ENCODE measurements at places on chromosomes 11 and 22.
A peak's percentile ranks its signal among the peaks of the same experiment; 100 is the strongest.

GRCh38 chr11:450809-451451 lies 851 bp downstream of the PTDSS2 start:
- DNase-seq, result peak; percentile 66

DNA sequence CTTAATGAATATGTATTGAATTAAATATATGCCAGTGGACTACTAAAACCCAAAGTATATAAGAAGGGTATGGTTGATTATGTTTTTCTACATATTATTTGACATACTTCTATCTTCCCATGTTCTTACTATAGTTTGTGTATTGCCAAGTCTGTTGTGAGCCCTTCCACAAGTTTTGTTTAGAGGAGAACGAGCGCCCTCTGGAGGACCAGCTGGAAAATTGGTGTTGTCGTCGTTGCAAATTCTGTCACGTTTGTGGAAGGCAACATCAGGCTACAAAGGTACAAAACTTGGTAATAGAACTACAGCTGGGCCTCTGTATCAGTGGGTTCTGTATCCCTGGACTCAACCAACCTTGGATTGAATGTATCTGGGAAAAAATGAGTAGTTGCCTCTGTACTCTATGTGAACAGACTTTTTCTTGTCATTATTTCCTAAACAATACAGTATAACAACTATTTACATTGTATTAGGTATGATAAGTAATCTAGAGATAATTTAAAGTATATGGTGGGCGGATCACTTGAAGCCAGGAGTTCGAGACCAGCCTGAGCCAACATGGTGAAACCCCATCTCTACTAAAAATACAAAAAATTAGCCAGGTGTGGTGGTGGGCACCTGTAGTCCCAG lies 38.7 kb upstream of the TTC36 start:
- peak; percentile 59 for DNase-seq

DNA sequence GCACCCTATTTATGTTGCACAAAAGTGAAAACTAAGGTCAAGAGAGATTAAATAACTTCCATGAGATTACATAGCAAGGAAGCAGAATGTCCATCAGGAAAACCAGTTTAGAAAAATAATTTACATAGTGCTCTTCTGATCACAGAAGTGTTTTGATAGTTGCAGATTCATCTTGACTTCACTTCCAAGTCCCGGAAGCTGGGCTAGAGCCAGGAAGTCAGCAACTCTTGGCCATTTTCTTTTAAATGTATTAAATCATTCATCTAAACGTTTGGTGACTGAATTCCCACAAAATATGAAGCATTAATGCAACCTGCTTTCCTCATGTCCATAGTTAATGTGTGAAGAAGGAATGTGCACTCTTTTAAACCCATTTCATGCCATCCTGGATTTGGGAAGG lies 29.7 kb downstream of the APLP2 start:
- no peak for DNase-seq

- DNase-seq, result no peak
Observed at GRCh38 chr11:76317296-76317695, 63.6 kb downstream of the THAP12 start.

DNA sequence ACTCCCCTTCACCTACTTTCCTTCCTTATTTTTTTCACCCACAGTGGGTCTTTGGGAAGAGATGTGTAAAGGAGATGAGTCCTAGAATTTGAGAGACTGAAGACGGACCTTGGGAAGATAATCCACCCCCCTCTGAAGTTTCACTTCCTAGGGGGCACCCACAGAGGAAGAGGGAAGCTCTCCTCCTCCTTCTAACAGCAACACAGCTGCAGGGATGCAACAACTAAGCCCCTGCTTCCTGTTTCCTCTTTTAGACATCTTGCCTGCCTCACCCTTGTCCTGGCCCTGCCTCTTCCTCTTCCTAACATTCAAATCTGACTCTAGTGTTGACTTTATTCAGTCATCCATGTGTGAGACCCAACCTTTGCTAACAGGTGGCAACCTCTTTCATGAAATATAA lies 424.6 kb downstream of the BUD13 start:
- DNase-seq, result no peak

- DNase-seq, result no peak
Observed at GRCh38 chr11:76391021-76391420, 9.9 kb downstream of the GVQW3 start.

GRCh38 chr22:19086896-19087295 lies 35.3 kb downstream of the DGCR2 start:
- no peak for DNase-seq

GRCh38 chr11:839875-840617 lies 2.3 kb downstream of the POLR2L start:
- no peak for DNase-seq

DNA sequence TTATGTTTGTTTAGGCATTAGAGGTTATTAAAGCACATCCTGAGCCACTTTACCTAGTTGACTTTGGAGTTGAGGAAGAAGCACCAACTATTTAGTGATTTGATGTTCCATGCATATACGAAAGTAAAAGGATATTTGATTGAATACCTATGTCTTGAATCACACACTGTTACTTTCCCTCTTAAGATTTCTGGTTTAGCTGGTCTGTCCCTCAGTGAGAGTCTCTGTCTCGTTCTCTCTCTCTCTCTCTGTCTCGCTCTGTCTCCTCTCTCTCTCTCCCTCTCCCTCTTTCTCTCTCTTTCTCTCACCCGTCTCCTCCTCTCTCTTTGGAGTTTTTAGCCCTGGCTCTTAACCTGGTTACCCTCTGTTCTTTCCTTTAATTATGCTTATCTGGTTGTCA lies 11.0 kb downstream of the CTNND1 start:
- DNase-seq, result no peak

DNA sequence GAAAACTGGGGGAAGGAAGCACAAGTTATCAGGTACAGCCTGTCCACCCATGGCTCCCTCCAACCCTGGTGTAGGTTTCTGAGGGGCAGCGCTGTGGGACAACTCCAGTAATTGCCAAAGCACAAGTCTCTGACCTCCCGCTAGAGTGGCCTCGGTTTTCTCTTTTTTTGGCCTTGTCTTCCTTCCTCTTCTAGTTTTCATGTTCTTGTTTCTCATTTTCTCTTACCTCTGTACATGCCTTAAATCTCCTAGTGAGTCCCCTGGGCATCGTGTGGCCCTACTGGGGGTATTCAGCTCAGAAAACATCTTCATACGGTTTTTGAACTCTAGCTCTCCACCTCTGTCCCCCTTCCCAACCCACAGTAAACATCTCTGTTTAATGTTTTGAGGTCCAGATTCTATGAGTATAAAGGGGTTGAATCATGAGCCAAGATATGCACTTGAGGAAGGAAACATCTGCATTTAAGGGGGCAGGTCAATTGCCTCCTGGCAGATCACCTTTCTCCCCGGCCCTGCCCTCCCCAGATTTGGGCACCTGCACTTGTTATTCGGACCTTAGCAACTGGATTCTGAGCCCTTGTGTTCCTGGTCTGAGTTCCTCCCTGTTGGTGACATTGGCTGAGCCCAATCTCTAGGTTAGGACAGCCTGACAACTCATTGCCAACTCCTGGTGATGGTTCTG lies 8.4 kb upstream of the LMO2 start:
- no peak for DNase-seq

Measured in HuH-7 (cell line).